ENCODE measurements at places on chromosomes 7 and 10.

GRCh38 chr10:80057171-80057570 is 21.3 kb upstream of the TMEM254 start:
- DNase-seq, result no peak

DNA sequence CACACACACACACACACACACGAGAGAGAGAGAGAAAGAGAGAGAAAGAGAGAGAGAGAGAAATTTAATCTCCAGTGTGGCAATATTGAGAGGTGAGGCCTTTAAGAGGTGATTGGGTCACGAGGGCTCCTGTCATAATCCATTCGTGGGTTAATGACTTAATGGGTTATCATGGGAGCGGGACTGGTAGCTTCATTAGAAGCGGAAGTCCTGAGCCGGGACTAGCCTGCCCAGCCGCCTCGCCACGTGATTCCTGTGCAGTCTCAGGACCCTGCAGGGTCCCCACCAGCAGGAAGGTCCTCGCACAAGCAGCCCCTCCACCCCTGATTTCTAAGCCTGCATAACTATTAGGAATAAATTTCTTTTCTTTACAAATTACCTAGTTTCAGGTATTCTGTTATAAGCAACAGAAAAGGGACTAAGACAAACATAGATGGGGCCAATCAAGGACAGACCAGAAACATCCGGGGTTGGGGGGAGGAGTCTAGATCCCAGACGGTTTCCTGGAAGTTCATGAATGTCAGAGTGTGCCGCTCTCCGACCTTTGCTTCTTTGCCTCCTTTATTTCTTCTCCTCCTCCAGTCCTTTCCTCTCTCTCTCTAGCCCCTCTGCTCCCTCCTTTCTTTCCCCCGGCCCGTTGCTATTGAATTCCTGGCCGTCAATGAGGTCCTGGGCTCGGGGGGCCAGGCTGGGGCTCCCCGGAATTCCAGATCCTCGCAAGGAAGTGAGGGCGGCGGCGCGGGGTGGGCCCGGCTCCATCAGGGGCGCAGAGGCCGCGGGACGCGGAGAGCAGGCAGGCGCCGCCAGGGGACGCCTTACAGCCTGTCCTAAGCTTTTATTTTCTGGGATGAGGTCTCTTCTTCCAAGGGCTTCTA is 146.8 kb downstream of the CYP26A1 start:
- no peak for DNase-seq

GRCh38 chr10:102452672-102453340 is 1.5 kb upstream of the C10orf95 start:
- DNase-seq, result no peak

GRCh38 chr10:68601501-68602265 is 41.5 kb downstream of the TET1 start:
- no peak for DNase-seq

- no peak for DNase-seq
Observed at GRCh38 chr7:93977211-93977950, 26.8 kb downstream of the BET1 start.

- no peak for DNase-seq
Observed at GRCh38 chr10:116882639-116883038, 33.3 kb downstream of the ENO4 start.

DNA sequence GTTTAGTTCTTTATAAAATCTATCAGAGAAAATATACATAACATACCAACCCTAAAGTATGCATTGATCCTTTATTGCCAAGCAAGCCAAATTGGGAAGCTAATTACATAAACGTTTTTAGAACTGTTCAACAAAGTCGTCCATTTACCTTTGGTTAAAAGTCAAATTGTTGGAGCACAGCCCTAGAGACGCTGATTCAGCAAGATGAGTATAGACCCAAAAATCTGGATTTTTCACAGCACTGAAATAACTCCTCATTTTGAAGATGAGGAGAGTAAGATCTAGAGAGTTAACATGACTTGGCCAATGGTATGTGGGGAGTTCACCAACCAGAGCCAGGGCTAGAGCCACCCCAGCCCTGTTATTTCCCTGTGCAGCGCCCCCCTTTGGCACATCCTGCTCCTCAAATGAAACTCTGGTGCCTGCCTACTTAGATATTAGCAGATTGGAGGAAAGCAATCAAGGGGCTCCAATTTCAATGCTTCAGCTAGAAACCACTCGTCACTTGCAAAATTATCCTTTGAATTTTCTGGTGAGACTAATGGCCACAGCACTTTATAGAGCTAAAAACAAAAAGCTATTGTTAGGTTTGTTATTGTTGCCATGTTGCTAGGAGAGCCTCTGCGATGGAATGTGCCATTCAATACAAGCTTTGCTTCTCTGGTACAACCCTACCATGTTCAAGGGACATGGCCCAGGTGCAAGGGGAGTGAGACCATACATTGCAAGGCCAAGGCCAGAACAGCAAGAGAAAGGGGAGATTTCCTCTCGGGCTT is 132.6 kb upstream of the ZEB1 start:
- no peak for DNase-seq

- peak; percentile 78 for DNase-seq
Observed at GRCh38 chr7:159096736-159097581, 47.7 kb downstream of the VIPR2 start.

DNA sequence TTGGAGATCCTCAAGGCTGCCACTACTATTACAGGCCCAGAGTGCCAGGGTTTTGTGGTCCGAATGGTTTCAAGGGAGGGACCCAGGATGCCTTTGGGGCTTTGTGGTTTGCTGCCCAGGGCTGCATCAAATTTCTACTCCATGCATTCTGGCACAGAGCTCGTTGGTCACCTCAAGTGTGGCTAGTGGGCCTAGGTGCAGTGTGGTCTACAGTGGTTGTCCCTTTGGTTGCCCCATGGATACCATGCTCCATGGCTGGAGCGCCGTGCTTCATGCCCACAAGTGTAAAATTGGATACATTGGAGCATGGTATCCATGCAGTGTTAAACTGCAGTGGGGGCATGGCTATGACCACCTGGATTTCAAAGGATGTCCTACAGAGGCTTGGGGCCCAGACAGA is 5.4 kb upstream of the PRF1 start:
- DNase-seq, result no peak

DNA sequence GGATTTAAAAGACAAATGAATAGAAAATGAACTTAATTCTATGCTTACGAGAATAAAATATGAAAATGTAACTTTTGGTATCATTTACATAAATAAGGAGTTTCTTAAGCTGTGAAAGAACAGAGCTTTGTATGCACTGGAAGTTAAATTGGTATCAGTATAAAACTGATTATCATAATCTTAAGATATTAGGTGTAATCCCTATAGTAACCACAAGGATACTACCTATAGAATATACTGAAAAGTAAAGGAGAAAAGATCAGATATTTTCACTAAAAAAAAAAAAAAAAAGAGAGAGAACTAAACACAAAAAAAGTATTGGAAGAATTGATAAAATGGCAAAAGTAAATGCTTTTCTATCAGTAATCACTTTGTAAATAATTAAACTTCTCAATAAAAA is 100.1 kb downstream of the TWIST1 start:
- no peak for DNase-seq

- DNase-seq, result no peak
Observed at GRCh38 chr10:111756217-111757061, 427.1 kb downstream of the GPAM start.

- DNase-seq, result no peak
Observed at GRCh38 chr7:43308913-43309705, 196.7 kb downstream of the HECW1 start.

GRCh38 chr10:77804371-77804770 is 122.2 kb downstream of the DLG5 start:
- peak; percentile 49 for DNase-seq

DNA sequence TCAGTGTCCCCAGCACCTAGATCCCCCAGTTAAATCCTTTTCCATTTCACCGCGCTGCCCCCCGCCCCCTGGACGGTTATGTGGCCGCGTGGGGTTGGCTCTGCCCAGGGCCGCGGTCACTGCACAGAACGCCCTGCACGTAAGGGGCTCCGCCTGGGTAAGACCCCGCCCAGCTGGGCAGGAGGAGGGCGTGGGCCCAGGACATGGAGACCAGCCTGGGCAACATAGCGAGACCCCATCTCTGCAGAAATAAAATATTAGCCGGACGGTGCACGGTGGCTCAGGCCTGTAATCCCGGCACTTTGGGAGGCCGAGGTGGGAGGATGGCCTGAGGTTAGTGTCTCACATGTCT is 650 bp upstream of the ZFAND2A start:
- no peak for DNase-seq

GRCh38 chr7:114691605-114692004 is 230.3 kb upstream of the MDFIC start:
- DNase-seq, result no peak

GRCh38 chr7:151010307-151011096 is 13.8 kb downstream of the ATG9B start:
- DNase-seq, result no peak

GRCh38 chr10:98193037-98193436 is 58.6 kb downstream of the R3HCC1L start:
- no peak for DNase-seq

DNA sequence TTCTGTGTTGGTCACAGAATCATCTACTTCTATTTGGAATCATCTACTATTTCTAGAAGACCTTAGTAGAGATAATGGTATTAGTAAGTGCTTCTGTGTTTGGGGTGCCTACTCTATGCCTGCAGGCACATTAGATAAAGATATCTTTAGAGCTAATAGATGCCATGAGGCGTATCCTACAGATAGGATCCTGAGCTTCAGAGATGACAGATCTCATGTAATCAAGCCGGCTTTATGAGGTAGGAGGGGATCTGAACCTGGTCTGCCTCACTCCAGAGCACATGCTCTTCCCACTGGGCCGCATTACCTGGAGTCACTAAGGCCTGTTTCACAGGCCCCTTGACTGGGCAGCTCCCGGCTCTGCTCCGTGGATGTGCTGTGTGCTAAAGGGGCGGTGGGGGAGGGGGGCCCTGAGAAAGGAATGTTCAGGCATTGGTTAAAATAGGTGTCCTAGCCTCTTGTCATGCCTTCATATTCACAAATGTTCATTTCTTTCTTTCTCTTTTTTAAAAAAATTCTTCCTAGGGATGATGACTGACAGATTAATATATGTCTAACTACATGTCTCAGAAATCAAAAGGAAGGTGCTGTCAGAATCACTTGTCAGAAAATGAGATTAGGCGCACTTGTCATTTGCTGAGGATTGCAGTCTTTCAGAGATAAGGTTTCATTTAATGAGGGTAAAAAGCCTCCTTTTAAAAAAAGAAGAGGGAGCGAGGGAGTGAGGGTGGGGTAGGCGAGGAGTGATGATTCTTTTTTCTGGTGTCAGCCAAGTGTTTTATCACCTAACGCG is 458.0 kb upstream of the GALNT17 start:
- no peak for DNase-seq

DNA sequence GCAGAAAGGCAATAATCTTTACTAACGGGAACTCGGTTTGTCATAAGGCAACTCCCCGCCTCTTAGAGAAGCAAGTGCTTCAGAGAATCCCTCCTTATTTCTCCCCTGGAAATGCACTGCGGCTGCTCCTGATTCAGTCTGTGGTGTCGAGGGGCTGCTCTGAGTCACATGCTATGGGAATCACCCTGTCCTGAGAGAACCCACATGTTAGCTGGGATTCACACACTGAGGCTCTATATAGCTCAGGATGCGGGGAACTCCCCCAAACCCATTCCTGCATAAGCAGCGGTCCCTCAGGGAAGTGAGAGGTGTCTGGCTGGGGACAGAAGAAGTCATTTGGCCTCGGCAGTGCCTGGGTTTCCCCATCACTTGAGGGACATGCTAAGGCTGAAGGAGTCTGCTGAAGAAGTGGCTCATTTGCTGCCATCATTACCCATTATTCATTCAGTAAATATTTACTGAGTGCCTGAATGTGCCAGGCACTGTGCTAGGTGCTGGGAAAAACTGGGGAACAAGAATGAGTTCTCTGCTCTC is 87.5 kb downstream of the ATXN7L1 start:
- no peak for DNase-seq

DNA sequence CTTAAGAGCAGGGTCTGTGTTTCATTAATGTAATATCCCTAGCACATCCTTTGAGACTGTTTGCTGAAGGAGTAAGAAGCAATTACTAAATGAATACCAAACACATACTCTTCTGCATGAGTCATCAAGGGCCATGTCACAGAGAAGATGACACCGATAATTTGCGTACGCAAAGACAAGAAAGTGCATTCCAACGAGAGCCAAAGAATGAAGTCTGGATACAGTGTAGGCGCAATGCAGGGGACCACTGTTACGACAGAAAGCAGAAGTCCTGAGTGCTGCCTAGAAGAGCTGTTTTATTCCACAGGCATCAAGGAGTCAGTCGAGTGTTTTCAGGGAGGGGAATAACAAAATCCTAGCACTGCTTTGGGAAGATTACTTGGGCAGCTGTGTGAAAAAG is 62.7 kb downstream of the VPS41 start:
- no peak for DNase-seq

DNA sequence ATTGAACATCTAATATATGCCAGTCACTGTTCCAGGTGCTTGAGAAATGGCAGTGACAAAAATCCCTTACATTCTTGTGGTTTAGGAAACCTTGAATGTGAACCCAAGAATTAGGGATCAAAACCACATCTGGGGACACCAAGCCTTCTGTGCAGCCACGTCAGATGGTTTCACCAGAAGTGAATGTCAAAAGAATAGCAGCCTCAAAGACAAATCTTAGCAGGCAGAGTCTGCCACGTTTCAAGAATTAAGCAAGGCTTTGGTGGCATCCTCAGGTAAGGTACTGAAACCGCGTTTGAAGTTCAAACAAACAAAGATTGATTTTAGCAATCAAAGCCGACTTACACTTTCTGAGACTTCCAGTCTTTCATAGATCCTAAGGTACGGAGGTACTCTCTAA is 225.5 kb upstream of the GNAI1 start:
- DNase-seq, result no peak

- peak; percentile 76 for DNase-seq
Observed at GRCh38 chr10:13787015-13787421, 200.3 kb downstream of the PRPF18 start.

DNA sequence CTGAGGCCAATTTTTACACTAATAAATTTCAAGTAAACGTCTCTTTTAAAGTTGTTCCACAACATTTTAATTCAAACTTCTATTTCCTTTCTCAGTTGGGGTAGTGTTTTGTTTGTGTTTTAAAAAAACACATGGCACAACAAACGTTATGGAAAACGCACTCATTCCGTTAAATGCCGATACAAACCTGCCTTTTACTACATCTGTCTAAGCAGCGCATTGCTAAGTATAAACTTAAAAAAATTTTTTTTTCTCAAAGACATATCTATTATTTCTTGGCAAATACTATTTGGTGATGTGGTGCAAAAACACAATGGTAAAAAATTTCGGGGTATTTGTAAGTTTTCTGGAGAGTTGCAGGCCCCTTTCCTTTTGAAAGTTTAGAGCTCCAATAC is 1.4 kb downstream of the SKIDA1 start:
- DNase-seq, result no peak

DNA sequence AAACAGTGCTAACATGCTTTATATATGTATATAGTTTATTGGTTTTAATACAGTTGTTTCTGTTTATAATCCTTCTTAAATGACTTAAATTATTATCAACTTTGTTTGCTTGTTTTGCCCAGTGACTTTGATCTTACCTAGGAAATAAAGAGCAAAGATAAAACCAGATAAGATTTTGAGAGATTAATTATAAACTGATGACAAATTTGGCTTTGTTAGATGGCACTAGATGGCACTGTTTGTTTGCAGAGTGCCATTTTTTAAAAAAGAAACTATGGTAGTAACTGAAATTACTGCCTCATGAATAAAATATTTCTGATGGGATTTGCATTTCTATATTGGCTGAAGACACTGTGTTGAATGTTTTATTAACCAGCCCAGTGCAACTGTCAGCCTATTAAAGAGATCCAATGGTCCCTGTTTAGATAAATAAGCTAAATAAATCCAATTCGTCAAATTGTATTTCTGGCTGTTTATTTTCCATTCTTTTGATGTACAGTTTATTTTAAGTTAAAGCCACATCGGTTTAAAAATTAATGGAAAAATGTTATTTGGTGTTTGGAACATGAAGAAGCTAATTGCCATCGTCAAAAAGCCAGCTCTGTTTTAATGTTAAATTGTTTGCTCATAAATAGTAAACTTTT is 28.7 kb downstream of the VTI1A start:
- no peak for DNase-seq
